Adipocyte (in vitro differentiated cells): ENCODE measurements at places on chromosomes 6 and 20.

DNA sequence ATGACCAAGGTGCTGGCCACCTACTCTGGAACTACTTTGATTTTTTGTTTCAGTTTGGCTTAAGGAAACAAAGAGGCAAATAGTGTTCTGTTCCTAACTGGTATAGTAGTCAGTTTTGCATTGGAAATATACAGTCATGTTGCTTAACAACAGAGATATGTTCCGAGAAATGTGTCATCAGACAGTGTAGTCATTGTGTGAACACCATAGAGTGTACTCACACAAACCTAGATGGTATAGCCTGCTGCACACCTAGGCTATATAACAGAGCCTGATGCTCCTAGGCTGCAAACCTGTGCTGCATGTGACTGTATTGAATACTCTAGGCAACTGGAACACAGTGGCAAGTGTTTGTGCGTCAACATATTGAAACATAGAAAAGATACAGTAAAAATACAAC, 80.4 kb downstream of the ARID1B start:
- no peak for DNase-seq

DNA sequence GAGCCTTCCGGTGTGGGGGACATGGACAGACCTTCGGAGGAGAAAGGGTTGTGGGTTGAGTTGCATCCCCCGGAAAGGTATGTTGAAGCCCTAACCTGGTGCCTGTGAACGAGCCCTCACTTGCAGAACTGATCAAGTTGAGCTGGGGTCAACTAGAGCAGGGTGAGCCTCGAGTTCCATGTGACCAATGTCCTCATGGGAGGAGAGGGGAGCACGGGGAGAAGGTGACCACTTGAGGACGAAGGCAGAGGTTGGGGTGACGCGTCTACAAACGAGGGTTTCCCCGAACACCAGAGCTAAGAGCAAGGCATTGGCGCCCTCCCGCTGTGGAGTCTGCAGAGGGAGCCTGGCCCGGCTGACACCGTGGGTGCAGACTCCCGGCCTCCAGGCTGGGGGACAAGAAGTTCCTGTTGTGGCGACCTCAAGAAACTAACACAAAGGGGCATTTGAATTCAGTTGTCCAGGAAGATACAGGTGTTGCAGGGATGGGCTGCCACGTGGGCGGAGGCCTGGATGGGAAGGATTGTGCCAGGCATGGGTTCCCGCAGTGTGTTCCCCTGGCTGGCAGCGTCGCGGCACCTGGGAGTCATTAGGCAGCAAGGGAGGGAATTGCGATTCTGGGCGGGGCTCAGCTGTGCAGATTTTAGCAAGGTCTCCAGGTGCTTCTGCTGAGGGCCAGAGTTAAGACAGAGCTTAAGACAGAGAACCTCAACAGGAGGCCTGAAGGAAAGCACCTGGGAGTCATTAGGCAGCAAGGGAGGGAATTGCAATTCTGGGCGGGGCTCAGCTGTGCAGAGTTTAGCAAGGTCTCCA, 20.4 kb upstream of the UNC93A start:
- no peak for DNase-seq

DNA sequence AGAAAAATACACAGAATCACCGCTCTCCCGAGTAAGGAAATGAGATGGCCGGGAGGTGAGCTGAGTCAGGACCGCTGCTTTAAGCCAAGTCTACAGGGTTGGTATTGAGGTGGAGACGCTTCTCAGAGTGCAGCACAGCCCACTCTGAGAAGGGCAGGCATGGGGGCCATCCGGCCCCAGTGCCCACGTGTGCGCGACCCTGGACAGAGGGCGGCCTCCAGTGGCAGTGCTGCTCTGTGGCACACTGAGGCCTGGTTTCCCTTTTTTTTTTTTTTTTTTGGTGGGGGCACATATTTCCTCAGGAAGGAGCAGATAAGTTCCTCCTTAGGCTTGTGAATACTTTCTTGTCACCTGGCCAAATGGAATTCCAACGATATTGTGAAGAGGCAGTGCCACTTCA, 88.8 kb downstream of the FOXC1 start:
- no peak for DNase-seq

- no peak for DNase-seq
Measured at GRCh38 chr6:137227871-137228302, 8.7 kb upstream of the IFNGR1 start.

DNA sequence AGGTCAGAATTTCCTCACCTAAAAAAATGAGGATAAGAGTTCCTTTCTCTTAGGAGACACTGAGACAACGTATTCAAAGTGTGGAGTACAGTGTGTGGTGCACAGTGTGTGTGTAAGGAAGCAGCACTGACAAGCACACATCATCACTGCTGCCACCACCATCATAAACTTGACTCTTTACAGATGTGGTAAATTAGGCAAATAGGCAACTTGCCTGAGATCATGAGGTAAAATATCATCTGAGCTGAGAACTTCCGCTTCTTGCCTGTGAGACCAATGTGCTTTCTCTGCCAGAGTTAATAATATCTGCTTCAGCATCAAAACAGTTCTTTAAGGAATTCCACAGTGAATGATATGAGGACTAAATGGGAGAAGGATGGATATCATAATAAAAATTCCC, 52.7 kb downstream of the LYRM4 start:
- DNase-seq = peak; percentile 67

GRCh38 chr20:49795135-49795424, 17.5 kb upstream of the SLC9A8 start:
- DNase-seq = no peak

DNA sequence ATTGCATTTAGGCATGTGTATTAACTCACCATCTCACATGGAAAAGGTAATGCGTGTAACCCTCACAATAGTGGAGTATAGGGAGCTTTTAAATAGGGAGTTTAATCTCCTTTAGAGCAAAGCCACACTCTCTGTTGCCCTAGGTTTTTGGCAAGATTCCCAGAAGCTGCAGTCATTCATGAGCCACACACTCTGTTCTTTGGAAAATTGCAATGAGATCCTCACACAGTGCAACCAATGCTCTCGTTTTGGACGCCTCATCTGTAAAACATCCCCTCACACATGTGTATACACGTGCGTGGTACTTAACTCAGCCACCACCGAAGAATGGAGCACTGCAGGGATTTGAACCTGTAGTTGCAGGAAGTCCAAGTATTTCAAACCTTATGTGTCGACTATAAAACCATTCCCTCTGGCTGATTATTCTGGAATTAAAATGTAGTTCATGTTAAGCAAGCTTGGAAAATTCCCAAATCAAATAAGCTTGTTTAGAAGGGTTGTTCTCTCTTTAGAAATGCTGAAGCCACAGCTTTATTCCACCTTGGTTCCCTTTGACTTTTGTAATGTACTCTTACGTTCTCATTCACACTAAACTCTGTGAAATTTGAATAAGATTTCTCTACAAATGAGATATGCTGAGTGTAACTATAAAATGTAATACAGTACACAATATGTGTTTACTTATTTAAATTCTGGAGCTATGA, 489.8 kb upstream of the MANEA start:
- DNase-seq = peak; percentile 23

GRCh38 chr6:125340991-125341390, 39.2 kb upstream of the HDDC2 start:
- no peak for DNase-seq

GRCh38 chr20:62925420-62926228, 681 bp downstream of the DIDO1 start:
- DNase-seq = peak; percentile 66

- no peak for DNase-seq
Measured at GRCh38 chr6:30071081-30071818, 4.3 kb downstream of the PPP1R11 start.
